ENCODE measurements at places on chromosomes 3 and 15. TPM values are rescaled to one million over a fixed set of nuclear protein-coding genes. Genes with fewer than 3 reads are reported as not detected.

The CERS3 gene
- not detected for total RNA-seq

The TOPBP1 gene
- total RNA-seq, result 25.0 TPM

The SEMA3F gene
- 0.55 TPM for total RNA-seq

The ERICH6 gene
- not detected for total RNA-seq

The TICRR gene
- total RNA-seq, result 3.2 TPM

The SCG5 gene
- 3.2 TPM for total RNA-seq

The PCSK6 gene
- total RNA-seq, result 1.2 TPM

The ZKSCAN7 gene
- total RNA-seq, result 7.4 TPM

The CHAC1 gene
- total RNA-seq, result 36.5 TPM

The UCN2 gene
- total RNA-seq, result 1.2 TPM

The PEX5L gene
- total RNA-seq, result 9.3 TPM

The PGBD4 gene
- total RNA-seq, result 2.6 TPM

The SOX14 gene
- total RNA-seq, result not detected

The HYPK gene
- total RNA-seq, result 13.0 TPM

The TMEM45A gene
- 39.0 TPM for total RNA-seq

The SPTSSB gene
- 20.3 TPM for total RNA-seq

The CCR1 gene
- total RNA-seq, result 0.87 TPM

The RAB27A gene
- total RNA-seq, result 13.8 TPM

The LRRC2 gene
- total RNA-seq, result 7.4 TPM

The GPR62 gene
- 0.12 TPM for total RNA-seq

The RBP2 gene
- not detected for total RNA-seq

The CCDC13 gene
- total RNA-seq, result 0.33 TPM

The CHST13 gene
- total RNA-seq, result not detected

The FBXW12 gene
- not detected for total RNA-seq

The POLR2H gene
- total RNA-seq, result 108 TPM

The TEX55 gene
- total RNA-seq, result not detected

The TRAT1 gene
- 0.11 TPM for total RNA-seq

The LMAN1L gene
- not detected for total RNA-seq

The DNAJA4 gene
- total RNA-seq, result 5.4 TPM

The ST3GAL6 gene
- 12.9 TPM for total RNA-seq

The LINGO1 gene
- total RNA-seq, result not detected

The IL17RB gene
- total RNA-seq, result 0.11 TPM

The PRICKLE2 gene
- total RNA-seq, result 28.5 TPM

The EIF5A2 gene
- 16.9 TPM for total RNA-seq

The SLC25A26 gene
- total RNA-seq, result 21.7 TPM

The WDR5B gene
- 5.9 TPM for total RNA-seq

The TMEM158 gene
- 375 TPM for total RNA-seq
